CD8-positive, alpha-beta memory T cell (primary cell): ENCODE measurements at places on chromosomes 13 and 19. TPM values are rescaled to one million over a fixed set of nuclear protein-coding genes. Genes with fewer than 3 reads are reported as not detected.
A peak's percentile ranks its signal among the peaks of the same experiment; 100 is the strongest.

DNA sequence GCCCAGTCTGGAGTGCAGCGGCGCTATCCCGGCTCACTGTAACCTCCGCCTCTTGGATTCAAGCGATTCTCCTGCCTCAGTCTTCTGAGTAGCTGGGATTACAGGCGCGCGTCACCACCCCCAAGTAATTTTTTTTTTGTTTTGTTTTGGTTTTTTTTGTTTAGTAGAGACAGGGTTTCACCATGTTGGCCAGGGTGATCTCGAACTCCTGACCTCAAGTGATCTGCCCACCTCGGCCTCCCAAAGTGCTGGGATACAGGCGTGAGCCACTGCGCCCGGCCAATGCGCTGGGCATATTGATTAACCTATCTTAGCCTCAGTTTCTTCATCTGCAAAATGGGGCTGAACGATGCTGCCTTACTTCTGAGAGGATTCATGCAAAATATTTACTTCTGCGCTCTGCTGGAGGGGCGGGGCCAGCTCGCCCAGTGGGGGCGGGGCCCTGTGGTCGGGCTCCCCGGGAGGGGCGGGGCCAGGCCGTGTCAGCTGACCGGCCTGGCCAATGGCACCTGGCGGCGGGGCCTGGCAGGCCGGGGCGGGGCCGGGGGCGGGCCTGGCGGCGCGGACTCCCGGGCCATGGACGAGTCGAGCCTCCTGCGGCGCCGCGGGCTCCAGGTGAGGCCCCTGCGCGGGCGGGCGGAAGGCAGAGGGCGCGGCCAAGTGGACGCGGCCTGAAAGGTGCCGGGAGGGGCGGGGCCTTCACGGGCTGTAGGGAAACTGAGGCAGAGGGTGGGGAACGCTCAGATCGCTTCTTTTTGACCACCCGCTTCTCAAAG lies at the start of gene MAST3:
Gene MAST3 (plus strand): TSS at position 562 of the 776 bp plus-strand sequence. CDS start 15 bp downstream, at position 577.
- H3K27me3 ChIP-seq, result no peaks in the 10 kb centered on the region
- H3K36me3 ChIP-seq, result no peaks in the 10 kb centered on the region
- peaks cover 39% of the 10 kb centered on the region for H3K4me1 ChIP-seq
- DNase-seq, result peak; percentile 93
- H3K27ac ChIP-seq, result peak within 1 kb of the TSS; percentile 47

GRCh38 chr19:2032296-2032941 lies 16.9 kb upstream of the BTBD2 start:
- peak overlapping the region; percentile 44 for H3K4me3 ChIP-seq
- no peak overlapping the region for H3K27ac ChIP-seq
- no peaks in the 10 kb centered on the region for H3K27me3 ChIP-seq

- no peak overlapping the region for H3K27ac ChIP-seq
- H3K4me3 ChIP-seq, result no peak overlapping the region
- H3K36me3 ChIP-seq, result no peaks in the 10 kb centered on the region
- H3K27me3 ChIP-seq, result no peaks in the 10 kb centered on the region
Observed at GRCh38 chr13:60150538-60150937, 13.2 kb downstream of the DIAPH3 start.

- no peak overlapping the region for H3K4me3 ChIP-seq
- H3K27ac ChIP-seq, result no peak overlapping the region
- no peaks in the 10 kb centered on the region for H3K27me3 ChIP-seq
- no peaks in the 10 kb centered on the region for H3K36me3 ChIP-seq
- no peaks in the 10 kb centered on the region for H3K4me1 ChIP-seq
Observed at GRCh38 chr13:62137629-62138405, 722.2 kb upstream of the PCDH20 start.

DNA sequence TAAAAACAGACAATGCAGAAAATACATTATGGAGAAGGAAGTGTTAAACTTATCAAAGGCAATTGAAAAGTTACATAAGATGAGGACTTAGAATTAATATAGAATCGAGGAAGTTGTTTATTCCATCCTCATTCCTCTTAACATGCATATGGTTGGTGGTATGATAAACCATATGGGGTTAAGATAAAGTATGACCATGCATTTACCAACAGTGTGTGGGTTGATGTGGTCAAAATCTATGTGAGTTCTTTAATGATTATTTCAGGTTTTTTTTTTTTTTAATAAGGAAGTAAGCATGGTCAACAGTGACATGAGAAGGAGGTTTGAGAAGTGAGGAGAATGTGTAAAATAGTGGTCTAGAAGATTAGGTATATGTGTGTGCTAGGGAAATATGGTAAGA lies 94.5 kb downstream of the TDRD3 start:
- no peaks in the 10 kb centered on the region for H3K36me3 ChIP-seq
- no peak overlapping the region for H3K27ac ChIP-seq
- no peak for DNase-seq

DNA sequence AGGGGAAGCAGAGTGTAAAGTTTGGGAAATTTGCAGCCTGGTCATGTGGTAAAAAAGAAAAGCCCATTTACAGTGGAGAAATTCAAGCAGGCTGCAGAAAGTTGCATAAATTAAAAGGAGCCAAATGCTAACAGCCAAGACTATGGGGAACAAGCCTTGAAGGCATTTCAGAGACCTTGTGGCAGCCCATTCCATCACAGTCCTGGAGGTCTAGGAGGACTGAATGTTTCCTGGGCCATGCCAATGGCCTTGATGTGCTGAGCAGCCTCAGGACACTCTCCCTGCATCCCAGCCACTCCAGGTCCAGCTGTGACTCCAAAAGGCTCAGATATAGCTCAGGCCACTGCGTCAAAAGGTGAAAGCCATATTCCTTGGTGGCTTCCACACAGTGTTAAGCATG lies 1202.4 kb upstream of the ATXN8OS start:
- no peaks in the 10 kb centered on the region for H3K4me1 ChIP-seq
- no peak for DNase-seq
- no peak overlapping the region for H3K4me3 ChIP-seq
- H3K27ac ChIP-seq, result no peak overlapping the region

DNA sequence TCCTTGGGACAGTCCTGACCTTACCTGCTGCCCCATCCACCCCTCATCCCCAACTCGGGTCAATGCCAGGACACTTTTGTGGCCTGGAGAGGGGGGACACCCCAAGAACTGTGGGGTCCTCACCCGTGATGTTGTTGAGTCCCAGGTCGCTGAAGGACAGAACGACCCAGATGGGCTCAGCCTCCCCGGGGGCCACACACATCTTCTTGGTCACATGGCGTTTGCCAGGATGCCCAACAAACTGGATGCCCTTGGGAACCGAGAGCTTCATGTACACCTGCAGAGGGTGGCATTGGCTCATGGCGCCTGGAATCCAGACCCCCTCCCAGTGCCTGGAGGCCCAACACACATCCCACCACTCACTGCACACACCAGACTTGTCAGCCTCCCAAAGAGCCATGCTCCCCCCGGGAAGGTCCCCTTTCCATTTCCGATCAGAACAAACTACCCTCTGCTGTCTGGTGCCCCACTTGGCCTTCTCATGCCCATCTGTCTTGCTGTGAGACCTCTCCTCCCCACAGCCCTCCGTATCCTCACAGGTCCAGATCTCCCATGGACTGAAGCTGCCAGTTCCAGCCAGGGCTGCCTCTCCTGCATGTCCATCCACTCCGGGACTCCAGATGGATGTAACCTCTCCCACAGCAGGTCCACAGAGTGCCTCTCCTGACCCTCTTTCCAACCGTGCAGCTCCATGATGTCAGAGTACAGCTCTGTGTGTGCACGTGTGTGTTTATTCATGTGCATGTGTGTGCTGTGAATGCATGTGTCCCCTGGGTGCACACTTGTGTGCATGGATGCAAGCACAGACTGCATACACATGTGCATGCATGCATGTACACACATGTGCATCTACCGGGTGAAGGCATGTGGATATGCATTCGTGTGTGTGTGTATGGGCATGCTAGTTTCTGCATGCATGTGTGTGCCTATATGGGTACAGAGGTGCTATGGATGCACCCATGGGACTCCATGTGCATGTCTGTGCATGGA lies 58.4 kb downstream of the F2RL3 start:
- no peaks in the 10 kb centered on the region for H3K36me3 ChIP-seq
- no peak overlapping the region for H3K27ac ChIP-seq
- H3K4me3 ChIP-seq, result no peak overlapping the region
- H3K27me3 ChIP-seq, result no peaks in the 10 kb centered on the region
- no peaks in the 10 kb centered on the region for H3K4me1 ChIP-seq

- no peak overlapping the region for H3K27ac ChIP-seq
- DNase-seq, result no peak
- H3K36me3 ChIP-seq, result no peaks in the 10 kb centered on the region
- H3K27me3 ChIP-seq, result no peaks in the 10 kb centered on the region
- no peak overlapping the region for H3K4me3 ChIP-seq
Observed at GRCh38 chr13:71316792-71317363, 550.1 kb downstream of the DACH1 start.

- DNase-seq, result no peak
- H3K27ac ChIP-seq, result no peak overlapping the region
- H3K4me1 ChIP-seq, result no peaks in the 10 kb centered on the region
- no peaks in the 10 kb centered on the region for H3K27me3 ChIP-seq
- no peaks in the 10 kb centered on the region for H3K36me3 ChIP-seq
Observed at GRCh38 chr13:83182845-83183244, 699.4 kb downstream of the SLITRK1 start.

- no peak overlapping the region for H3K4me3 ChIP-seq
- no peaks in the 10 kb centered on the region for H3K36me3 ChIP-seq
- H3K27me3 ChIP-seq, result no peaks in the 10 kb centered on the region
- no peak overlapping the region for H3K27ac ChIP-seq
- H3K4me1 ChIP-seq, result peaks cover 14% of the 10 kb centered on the region
Observed at GRCh38 chr13:110520431-110521295, 40.9 kb downstream of the RAB20 start.

DNA sequence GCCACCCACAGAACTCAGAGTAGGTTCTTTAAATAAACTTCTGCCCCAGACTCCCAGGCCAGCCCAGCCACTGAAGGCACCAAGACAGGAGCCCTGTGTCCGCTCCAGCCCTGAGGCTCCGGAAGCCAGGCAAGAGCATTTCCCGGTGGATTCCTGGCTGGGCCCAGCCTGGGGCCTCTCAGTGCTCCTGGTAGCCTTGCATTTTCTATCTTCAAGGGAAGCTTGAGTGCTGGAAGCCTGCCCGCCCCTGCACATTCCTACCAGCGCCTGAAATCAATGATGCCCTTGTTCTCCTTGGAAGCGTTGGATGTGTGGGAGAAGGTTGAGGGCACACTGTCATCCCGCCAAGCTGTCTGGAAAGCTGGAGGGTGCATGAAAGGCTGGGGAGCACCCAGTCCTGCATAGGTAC lies 70.3 kb downstream of the ALOX5AP start:
- DNase-seq, result no peak
- H3K27ac ChIP-seq, result no peak overlapping the region
- H3K36me3 ChIP-seq, result no peaks in the 10 kb centered on the region
- H3K4me1 ChIP-seq, result peaks cover 8% of the 10 kb centered on the region
- no peaks in the 10 kb centered on the region for H3K27me3 ChIP-seq

- H3K4me3 ChIP-seq, result no peak overlapping the region
- no peak overlapping the region for H3K27ac ChIP-seq
Observed at GRCh38 chr13:99027260-99027659, 49.4 kb upstream of the DOCK9 start.

GRCh38 chr13:59531571-59532091 lies 632.1 kb downstream of the DIAPH3 start:
- H3K4me1 ChIP-seq, result peaks cover 11% of the 10 kb centered on the region
- no peaks in the 10 kb centered on the region for H3K36me3 ChIP-seq
- H3K27ac ChIP-seq, result no peak overlapping the region
- DNase-seq, result no peak
- no peaks in the 10 kb centered on the region for H3K27me3 ChIP-seq

- no peaks in the 10 kb centered on the region for H3K4me1 ChIP-seq
- H3K36me3 ChIP-seq, result no peaks in the 10 kb centered on the region
- no peak overlapping the region for H3K27ac ChIP-seq
Observed at GRCh38 chr19:32816555-32817099, 52.9 kb downstream of the SLC7A9 start.

GRCh38 chr13:106534639-106535551 lies 567 bp downstream of the EFNB2 start:
- H3K4me1 ChIP-seq, result peaks cover 24% of the 10 kb centered on the region
- H3K27me3 ChIP-seq, result peaks cover 21% of the 10 kb centered on the region
- H3K4me3 ChIP-seq, result peak overlapping the region; percentile 80

DNA sequence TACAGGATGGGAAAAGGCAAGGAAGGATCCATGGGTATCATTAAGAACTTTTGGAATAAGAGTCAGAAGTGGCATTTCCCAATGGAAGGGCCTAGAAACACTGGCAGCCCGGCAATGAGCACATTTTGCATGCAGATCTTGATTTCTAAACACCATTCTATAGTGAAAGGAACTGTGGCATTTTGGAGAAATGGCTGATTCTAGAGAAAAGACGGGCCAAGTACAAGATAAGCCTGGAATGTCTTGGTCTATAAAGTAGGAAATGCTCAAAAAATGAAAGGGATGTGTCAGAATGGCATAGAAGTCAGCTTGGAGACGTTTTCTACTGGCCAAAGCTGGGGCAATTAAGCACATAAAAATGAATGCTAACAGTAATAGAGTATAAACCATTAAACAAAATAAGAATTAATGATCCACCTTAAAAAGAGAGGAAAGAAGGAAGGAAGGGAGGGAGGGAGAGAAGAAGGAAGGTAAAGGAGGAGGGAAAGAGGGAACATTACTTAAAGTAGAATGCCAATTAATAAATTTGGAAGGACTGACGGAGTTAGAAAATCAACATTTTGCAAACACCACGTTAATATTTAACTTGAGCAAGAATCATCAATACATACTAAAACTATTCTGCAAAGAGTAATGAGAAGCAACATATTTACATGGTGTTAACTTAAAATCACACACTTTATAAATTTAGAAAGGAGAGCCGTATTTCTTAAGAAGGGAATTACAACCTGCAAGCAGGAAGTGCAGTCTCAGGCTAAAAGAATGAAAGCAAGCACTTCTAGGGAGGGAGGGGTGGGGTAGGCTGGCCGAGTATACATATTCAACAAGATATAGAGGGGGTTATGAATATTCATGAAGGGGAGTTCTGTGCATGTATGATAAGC lies 78.9 kb downstream of the ANKRD10 start:
- H3K4me3 ChIP-seq, result no peak overlapping the region
- H3K27ac ChIP-seq, result no peak overlapping the region
- no peaks in the 10 kb centered on the region for H3K4me1 ChIP-seq
- DNase-seq, result no peak
- no peaks in the 10 kb centered on the region for H3K27me3 ChIP-seq

GRCh38 chr13:31093145-31093885 lies 68.4 kb downstream of the HSPH1 start:
- no peak for DNase-seq

- H3K4me3 ChIP-seq, result no peak overlapping the region
- no peaks in the 10 kb centered on the region for H3K27me3 ChIP-seq
- no peak for DNase-seq
- H3K36me3 ChIP-seq, result no peaks in the 10 kb centered on the region
Observed at GRCh38 chr13:30429721-30430694, 7.7 kb downstream of the UBE2L5 start.

- no peaks in the 10 kb centered on the region for H3K4me1 ChIP-seq
- H3K27ac ChIP-seq, result no peak overlapping the region
- no peaks in the 10 kb centered on the region for H3K27me3 ChIP-seq
Observed at GRCh38 chr19:39156326-39157230, 31.0 kb downstream of the PAK4 start.

LGI4 gene
- not detected for polyA plus RNA-seq

SWSAP1 gene
- 7.0 TPM for polyA plus RNA-seq

BCAM gene
- polyA plus RNA-seq, result not detected

MAG gene
- 0.36 TPM for polyA plus RNA-seq

KLK10 gene
- polyA plus RNA-seq, result not detected

TMEM259 gene
- polyA plus RNA-seq, result 84.6 TPM

FUT2 gene
- 0.33 TPM for polyA plus RNA-seq

FFAR2 gene
- not detected for polyA plus RNA-seq

LRRC63 gene
- not detected for polyA plus RNA-seq
